WTC11 (cell line): ENCODE measurements at places on chromosomes 3 and 15. TPM values are rescaled to one million over a fixed set of nuclear protein-coding genes. Genes with fewer than 3 reads are reported as not detected.

DNA sequence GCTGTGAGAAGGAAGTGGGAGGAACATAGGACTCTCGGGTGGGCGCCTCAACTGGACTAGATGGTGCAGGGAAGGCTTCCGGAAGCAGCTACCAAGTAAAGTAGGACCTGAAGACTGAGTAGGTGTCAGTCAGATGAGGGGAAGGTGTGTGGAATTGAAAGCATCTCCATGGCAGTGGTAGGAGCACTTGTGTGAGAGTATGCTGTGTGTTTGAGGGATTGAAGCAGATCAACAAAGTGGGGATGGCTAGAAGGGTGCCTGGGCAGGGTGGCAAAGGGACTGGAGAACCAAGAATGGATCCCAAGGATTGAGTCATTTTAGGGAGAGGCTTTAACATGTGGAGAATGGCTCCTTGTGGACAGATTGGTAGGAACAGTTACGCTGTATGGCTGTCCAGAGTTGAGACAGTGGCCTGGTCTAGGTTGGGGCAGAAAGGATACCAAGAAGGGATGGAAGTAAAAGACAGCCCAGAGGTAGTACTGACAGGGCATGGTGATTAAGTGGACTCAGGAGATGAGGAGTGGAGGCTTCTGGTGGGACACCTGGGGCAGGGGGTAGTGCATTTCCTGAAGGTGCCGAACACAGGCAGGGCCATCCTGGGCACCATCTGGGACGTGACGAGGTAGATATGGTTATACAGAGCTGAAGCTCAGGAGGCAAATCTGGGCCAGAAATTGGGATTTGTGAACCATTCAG lies 1.5 kb downstream of the UQCC5 start:
- no peak for DNase-seq

- no peak for DNase-seq
Measured at GRCh38 chr3:48708481-48708889, 8.5 kb downstream of the IP6K2 start.

Gene MESD
- 26.9 to 28.3 TPM (median 27.9 TPM) in 3 replicates for total RNA-seq

Gene SLC2A2
- total RNA-seq = 0.16 TPM in 1 of 3 replicates, not detected in the others
